ENCODE measurements at places on chromosomes 1 and 21.
A peak's percentile ranks its signal among the peaks of the same experiment; 100 is the strongest.

DNA sequence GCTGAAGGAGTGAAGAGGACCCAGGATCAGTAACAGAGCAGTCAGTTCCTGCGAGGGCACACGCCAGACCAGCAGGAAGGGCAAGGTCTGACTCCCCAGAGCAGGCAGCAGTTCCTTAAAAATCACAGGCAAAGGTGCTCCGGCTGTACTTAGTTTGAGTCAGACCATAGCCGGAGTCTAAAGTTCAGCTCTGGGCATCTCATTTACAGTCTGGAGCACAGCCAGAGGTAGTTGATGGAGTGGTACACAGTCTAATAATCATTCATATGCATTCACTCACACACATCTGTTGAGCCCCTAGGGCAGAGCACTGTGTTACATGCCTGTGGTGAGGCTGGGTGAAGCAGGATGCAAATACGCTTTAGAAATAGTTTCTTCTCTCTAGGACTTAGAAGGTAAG lies 7.3 kb upstream of the AMIGO1 start:
- DNase-seq, result no peak

DNA sequence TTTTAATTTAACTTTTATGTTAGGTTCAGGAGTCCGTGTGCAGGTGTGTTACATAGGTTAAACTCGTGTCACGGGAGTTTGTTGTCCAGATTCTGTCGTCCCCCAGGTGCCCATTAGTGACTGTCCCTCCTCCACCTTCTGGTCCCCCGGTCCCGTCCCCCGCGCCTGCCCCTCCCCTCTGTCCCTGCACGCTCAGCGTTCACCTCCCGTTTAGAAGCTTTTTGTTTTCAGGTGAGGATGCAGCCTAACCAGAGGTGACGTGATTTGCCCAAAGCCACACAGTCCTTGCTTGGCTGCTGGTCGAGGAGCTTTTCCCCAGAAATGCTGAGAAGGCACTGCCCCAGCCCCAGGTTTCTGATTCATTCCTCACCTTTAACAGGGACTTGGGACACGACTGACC lies 844 bp downstream of the C1orf146 start:
- no peak for DNase-seq

DNA sequence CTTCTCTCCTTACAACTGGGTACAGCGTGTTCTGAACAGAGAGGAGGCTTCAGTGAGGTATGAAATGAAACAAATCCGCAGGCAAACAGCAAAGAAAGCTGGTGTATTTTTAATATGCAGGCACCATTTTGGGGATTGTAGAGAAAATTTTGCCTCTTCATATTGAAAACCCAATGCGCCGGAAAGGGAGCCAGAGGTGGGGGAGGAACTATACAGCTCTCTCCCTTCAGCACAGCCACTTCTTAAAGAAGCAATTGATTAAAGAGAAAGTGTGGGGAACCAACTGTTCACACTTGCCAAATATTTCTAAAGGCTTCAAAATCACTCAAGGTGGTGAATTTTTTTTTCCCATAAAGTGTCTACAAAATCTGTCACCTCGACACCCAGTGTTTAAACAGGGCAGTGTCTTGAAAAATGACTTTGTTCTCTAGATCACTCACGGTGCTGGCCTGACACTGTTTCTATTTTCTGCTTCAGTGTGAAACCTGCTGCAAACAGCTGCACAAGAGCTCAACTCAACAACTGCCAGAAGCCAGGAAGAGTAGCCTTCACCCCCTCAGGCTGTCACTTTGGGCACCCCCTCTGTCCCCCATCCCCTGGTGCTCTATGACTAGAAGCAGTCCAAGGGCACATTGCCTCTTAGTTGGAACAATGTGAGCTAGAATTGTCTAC lies 123.8 kb upstream of the CTTNBP2NL start:
- no peak for DNase-seq

GRCh38 chr1:60809204-60809980 lies 273.0 kb upstream of the NFIA start:
- DNase-seq, result no peak

DNA sequence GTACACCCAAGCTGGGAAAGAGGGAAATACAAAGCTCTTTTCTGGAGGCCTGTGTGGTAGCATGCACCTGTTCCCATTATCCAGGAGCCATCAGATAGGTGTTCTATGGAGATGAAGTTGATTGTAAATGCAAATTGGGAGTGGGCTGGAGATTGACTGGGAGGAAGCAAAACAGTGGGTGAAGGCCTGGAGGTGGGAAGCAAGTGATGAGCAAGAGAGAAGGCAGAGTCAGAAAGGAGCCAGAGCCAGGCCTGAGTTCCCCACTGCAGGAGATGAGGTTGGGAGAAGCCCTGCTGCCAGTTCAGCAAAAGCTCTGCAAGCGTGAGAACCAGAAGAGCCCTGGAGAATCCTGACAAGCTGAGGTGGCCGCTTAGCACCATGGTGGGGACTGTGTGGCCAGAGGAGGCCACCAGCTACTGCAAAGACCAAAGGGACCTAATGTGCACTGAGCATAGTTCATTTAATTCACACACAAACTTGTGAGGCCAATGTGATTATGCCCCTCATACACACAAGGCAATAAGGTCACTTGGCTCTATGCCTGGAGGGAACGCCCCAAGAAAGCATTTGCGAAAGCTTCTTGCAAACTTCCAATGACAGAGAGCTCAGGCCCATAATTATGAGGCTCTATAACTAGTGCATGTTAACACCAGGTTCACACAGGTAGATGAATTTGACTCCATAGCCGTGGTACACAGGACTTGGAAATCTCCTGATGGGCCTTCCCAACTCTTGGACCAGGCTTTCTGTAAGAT lies 73.0 kb upstream of the GRIK3 start:
- DNase-seq, result no peak

DNA sequence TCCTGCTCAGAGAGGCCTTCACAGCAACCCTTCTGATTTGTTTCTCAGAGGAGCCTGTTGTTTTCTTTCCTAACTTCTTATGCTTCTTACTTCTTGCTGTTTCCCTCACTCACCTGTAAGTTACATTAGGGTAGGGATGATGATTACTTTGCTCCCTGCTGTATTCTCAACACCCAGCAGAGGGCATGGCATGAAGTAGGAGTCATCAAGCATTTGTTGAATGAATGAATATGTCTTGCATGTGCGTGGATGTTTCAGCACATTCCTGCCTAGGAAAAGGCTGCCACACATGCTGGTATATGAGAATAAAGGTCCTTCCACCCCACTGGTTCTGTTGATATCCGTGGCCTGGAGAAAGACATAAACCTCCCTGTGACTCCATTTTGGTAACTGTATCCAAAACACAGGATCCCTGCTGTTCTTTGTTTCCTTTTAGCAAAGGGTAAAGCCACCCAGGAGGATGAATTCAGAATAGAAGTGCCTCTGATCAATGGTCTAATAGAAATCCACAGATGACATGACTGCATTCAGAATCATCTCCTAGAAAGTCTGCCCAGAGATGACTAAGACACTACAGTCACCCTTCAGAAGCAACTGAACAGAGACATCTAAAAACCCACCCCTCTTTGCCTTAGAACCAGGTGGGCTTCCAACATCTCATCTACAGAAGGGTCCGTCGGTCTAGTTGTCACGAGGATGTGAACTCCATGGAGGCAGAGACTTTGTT lies 168.8 kb downstream of the ZSCAN20 start:
- peak; percentile 64 for DNase-seq

GRCh38 chr1:228387321-228387720 lies 19.3 kb downstream of the TRIM11 start:
- no peak for DNase-seq

GRCh38 chr1:22056936-22057335 lies 4.4 kb downstream of the CDC42 start:
- no peak for DNase-seq

- peak; percentile 55 for DNase-seq
Measured at GRCh38 chr1:233614173-233614742, 352 bp downstream of the KCNK1 start.

DNA sequence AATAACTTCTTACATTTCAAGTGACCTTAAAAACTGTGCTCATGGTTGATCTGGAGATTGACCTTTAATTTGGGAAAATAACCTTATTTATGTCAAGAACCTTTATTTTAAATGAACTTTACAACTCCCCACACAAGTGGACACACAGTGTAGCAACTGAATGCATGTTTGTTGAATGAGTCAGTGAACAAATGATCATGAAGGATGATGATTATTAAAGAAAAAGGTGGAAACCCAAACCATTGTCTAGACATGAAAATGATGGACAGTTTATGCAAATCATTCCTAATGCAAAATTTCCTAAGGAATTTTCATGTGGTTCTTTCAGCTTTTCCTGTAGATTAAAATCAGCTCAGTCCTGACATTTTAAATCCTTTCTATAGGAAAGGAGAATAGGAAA lies 439.8 kb upstream of the RUNX1 start:
- no peak for DNase-seq

GRCh38 chr1:86998280-86998679 lies 83.8 kb downstream of the HS2ST1 start:
- DNase-seq, result no peak

DNA sequence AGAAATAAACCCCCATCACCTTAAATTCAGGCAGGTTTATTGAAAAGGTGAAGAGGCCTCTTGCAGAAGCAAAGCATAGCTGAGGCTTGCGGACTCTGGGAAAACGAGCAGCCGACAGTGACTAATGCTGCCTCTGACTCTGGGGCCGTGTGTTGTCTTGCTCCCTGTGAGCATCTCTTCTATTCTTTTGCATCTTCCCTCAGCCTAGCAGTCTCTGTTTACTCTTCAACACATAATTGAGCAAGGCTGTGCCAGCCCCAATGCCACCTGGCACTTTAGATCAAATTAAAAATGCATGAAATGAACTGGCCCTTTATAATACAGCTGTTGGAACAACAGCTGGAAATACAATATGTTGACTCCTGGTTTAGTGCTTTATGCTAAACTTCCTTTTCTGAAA lies 18.4 kb upstream of the REG4 start:
- DNase-seq, result peak; percentile 18

Data from brain (organoid and tissue), 16 donors.